ENCODE measurements at places on chromosomes 16 and 17.

DNA sequence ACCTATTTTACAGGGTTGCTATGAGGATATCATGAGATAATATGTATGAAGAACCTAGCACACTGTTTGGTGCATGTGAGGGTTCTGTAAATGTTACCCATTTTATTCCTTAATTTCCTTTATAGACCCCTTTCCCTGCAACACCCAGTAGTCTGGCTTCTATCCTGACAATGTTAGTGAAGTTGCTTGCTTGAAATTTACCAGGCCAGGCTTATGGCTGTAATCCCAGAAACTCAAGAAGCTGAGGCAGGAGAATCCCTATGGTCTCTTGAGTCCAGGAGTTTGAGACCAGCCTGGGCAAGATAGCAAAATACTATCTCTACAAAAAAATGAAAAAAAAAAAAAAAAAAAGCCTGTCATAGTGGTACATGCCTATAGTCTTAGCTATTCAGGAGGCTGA is 722.0 kb downstream of the MAF start:
- DNase-seq: no peak

DNA sequence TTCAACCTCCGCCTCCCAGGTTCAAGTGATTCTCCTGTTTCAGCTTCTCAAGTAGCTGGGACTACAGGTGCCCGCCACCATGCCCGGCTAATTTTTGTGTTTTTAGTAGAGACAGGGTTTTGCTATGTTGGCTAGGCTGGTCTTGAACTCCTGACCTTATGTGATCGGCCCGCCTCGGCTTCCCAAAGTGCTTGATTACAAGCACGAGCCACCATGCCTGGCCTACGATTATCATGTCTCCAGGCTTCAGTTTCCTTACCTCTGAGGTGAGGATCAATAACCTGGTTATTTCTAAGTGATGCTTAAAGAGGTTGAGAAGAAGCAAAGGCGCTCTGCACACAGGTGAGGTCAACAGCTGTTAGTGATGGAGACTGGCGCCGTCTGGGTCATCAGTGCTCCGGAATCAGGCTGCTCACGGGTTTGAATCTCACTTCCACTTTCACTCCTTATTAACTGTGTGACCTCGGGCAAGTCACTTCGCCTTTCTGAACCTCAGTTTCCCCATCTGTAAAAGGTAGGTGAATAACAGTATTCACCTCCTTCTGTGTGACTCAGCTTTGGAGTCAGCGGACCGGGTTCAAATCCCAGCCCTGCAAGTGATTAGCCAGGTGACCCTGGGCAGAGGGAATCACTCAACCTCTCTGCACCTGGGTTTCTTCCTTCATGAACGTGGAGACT is 745 bp upstream of the ABCC1 start:
- no peak for DNase-seq

GRCh38 chr17:73291260-73291801 is 20.5 kb downstream of the CDC42EP4 start:
- peak; percentile 14 for DNase-seq

DNA sequence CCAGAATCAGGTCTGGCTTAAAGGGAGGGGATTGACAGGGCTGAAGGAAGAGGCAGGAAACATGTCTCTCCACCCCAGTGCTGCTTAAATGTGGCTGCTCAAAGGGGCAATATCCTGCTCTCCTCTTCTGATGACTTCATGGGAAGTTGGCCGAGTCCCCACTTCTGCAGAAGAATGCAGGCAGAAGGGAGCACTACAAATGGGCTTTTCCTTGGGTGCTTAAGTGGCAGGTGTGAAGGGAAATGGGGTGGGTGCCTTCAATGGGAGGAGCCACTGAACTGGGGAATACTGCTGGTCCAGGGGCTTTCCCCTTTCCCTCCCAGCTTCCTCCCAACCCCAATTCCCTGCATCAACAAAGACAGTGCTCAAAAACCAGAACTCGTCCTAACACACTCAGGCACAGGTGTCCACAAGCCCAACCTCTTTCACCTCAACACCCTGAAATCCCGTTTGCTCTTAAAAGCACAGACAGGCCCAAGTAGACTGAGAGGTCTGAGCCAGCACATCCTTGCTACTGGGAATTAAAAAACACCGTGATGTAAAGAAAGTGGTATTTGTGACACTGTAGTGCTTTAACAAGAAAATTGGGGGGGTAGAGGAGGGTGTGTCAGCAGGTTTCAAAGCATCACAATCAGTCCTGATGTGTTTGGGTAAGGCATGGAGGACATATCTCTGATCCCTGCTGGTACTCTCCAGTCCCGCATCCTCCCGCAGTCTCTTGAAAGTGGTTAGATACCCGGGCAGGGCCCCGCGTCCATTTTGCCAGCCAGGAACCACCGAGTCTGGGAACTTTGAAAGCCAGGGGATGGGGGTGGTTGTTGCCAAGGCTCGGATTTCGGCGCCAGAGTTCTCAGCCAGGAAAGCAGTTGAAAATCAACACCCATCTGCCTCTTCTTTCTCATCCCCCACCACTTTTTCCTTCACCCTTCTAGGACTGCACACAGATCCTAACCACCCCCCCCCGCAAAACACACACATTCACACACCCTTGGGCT is 1.6 kb downstream of the CA10 start:
- no peak for DNase-seq

DNA sequence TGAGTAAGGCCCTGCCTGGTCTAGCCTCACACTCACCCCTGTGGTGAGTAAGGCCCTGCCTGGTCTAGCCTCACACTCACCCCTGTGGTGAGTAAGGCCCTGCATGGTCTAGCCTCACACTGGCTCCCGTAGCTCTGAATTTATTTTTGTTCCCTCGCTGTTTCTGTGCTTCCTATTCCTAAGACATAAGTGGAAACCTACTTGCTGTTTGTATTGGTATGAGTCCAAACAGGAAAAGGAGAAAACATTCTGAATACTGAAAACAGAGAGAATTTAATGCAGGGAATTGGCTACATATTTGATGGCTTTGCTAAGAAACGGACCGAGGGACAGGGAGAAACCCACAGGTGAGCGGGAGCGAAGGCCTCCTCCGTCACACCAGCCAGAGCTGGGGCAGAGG is 267.8 kb downstream of the FOXL1 start:
- no peak for DNase-seq

DNA sequence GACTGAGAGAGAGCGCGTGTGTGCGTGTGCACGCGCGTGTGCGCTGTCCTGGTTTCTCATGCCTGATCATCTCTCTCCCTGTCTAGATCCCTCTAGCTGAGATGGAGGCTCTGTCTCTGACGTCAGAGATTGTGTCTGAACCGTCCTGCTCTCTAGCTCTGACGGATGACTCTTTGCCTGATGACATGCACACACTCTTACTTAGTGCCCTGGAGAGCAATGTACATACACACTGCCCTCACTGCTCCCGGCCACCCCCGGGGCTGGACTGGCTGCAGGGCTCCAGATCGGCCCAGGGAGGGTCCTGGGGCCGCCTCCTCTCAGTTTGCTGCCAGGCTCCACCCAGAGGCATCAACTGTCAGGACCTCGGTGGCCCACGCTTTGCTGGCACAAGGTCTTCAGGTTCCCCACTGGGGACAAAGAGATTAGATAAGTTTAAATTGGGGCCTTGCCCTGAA is 13.1 kb upstream of the ABCC3 start:
- DNase-seq: no peak

GRCh38 chr17:12613566-12613965 is 52.1 kb upstream of the MYOCD start:
- no peak for DNase-seq

- no peak for DNase-seq
Observed at GRCh38 chr16:4534151-4534790, 4.3 kb downstream of the CDIP1 start.

DNA sequence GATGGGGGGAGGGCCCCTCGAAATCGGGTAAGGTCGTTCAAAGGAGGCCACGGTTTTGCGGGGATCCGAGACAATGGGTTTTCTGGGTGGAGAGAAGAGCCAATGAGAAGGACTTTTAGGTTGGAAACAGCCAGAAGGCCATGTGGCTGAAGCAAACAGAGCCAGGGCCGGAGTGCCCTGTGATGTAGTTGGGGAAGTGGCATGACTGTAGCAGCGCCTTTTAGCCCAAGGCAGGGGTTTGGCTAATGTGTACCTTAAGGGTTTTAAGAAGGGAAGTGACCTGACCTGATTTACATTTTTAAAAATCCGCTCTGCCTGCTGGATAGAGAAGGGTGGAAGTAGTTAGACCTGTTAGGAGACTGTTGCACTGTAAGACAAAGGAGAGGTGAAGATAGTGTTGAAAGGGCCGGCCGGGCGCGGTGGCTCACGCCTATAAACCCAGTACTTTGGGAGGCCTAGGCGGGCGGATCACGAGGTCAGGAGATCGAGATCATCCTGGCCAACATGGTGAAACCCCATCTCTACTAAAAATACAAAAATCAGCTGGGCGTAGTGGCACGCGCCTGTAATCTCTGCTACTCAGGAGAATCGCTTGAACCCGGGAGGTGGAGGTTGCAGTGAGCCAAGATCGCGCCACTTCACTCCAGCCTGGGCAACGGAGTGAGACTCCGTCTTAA is 1.0 kb downstream of the LYRM1 start:
- DNase-seq: peak; percentile 34

GRCh38 chr16:74451951-74452758 is 30.9 kb upstream of the CLEC18B start:
- no peak for DNase-seq

DNA sequence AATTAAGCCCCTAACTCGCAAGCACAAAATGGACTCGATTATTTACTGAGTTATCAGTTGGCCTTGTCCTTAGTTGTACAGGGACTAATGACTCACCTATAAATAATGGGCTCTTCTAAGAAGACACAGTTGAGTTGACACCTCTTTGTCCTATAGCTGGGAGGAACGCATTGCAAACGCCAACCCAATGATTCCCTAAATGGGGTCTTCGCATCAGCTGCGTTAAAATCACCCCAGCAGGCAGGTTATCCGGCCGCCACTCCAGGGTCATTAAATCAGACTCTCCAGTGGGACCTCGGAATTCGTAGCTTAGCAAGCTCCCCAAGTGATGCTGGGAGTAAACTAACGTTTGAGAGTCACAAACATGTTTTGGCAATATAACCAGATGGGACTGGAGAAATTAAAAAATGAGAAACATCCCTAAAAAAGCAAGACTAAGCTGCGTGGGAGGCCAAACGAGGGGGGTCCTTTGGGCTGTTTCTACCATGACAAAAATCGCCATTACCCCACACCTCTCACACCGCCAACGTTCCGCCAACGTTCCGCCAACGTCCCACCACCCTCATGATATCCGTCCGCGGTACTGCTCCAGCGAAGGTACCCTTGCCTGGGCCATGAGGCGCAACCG is 932 bp upstream of the NFE2L1 start:
- DNase-seq: no peak

All from activated CD4-positive, alpha-beta T cell treated with anti-CD3 and anti-CD28 coated beads, Interleukin-2, amount 50 U/mL, for 16 hours (primary cell).